ENCODE measurements at places on chromosomes 6 and 20.

GRCh38 chr20:55140631-55141030 is 665.2 kb downstream of the DOK5 start:
- DNase-seq, result no peak

DNA sequence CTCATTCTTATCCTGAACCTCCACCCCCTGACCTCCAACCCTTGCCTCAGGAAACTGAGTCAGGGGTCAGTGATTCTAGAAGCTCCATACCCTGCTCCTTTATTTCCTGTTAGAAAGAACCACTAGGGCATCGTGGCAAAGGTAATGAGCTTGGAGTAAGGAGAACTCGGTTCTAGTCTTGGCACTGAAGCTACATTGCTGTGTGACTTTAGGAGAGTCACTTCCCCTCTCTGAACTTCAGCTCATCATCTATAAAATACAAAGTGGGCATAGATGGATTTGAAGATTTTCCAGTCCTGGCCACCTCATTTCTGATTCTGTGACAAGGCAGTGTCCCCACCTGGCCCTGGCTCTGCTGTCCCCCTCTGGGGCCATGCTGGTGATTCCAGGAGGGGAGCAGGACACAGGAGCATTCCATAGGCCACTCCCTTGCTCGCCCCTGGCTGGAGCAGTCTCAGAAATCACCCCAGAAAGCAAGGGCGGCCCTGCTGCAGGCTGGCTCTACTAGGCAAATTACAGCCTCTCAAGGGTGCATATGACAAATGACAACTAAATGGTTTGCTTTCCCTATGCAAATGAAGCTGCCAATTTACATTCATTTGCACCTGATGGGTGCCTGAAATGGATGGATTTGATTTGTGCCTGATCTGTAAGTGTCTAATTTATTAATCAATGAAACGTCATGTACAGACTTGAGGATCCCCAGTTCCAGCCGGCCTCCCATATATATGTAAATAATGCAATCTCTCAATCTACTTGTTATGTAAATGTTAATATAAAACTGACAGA is 62.2 kb downstream of the LRFN2 start:
- DNase-seq, result no peak

- DNase-seq, result no peak
These were observed 9.2 kb upstream of the SCGN start for GRCh38 chr6:25642667-25643328.

GRCh38 chr20:3134151-3134550 is 25.5 kb downstream of the FASTKD5 start:
- DNase-seq, result no peak

- DNase-seq, result no peak
These were observed 94.4 kb upstream of the NAA20 start for GRCh38 chr20:19922716-19923115.

- no peak for DNase-seq
These were observed 310.0 kb downstream of the ESR1 start for GRCh38 chr6:152117156-152118133.

GRCh38 chr6:161417717-161418462 is 144.0 kb upstream of the AGPAT4 start:
- DNase-seq, result no peak

DNA sequence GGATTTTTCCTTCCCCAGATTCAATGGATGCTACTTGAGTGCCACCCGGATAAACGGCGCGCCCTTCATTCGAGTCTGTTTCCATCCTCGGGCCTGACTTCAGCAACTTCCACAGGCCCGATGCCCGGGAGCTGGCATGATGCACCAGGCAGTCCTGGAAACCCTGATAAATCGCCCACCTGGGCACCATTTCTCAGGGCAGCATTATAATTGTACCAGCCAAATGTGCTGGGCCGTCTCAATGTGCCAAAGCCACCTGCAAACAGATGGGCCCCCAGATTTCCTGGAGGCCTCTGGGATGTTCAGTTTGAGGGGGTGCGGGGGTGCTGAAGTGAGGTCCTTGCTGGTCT is 65.8 kb downstream of the NOL4L start:
- DNase-seq, result no peak

DNA sequence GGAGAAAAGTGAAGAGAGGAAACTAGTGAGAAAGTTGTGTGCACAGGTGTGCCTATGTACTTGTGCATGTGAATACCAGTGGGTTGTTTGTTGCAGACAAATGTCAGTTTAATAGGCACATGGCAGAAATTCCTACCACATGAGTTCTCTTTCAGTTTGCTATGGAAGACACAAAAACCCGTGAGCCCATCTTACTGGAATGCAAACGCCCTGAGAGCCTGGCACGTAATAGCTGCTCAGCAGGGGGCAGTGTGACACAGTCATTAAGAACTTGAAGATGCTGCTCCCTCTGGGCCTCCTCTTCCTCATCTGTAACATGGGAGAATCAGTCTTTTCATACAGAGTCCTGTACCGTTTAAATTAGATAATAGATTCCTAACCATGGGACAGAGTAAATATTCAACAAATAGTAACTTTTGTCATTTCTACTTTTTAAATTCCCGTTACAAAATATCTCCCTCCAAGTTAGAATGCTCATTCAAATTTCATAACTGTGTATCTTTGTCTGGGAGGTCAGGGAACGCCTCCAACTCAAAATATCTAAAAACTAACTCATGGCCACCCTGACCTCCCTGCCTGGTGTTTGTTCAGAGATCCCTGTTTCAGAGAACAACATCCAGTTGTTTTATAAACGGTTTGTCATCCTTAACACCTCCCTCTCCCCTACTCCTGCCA is 802.9 kb downstream of the MAFB start:
- no peak for DNase-seq

- DNase-seq, result no peak
These were observed 182.4 kb downstream of the TSHZ2 start for GRCh38 chr20:53154540-53154939.

GRCh38 chr20:63834491-63834880 is 3.4 kb upstream of the ZBTB46 start:
- DNase-seq, result no peak

- DNase-seq, result peak; percentile 6
These were observed 351.9 kb upstream of the PRND start for GRCh38 chr20:4369798-4370124.

Data from stimulated activated CD4-positive, alpha-beta T cell treated with anti-CD3 and anti-CD28 coated beads, Interleukin-4, amount 100 ng/mL, for 1 hour (primary cell).